Muscle of arm (tissue), 14 donors: ENCODE measurements at places on chromosomes 2 and 18. TPM values are rescaled to one million over a fixed set of nuclear protein-coding genes. Genes with fewer than 3 reads are reported as not detected.

DNA sequence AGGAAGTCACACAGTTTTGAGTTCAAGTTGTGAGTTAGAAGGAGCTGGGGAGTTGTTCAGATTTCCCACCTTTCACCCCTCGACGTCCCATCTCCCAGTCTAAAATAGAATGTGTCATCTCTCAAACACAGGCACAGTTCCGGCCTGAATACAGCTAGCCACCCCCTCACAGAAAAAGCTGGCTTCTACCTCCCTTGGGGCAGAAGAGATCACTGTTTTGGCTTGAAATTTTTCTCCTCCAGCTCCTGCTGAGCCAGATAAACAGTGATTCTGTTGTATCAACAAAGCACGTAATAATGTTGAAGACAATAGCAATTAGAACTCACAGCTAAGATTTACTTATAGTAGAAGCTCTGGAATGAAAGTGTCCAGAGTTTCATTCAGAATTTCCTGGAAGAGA is 74.7 kb downstream of the KIAA2012 start:
- DNase-seq: peak; percentile 44

DNA sequence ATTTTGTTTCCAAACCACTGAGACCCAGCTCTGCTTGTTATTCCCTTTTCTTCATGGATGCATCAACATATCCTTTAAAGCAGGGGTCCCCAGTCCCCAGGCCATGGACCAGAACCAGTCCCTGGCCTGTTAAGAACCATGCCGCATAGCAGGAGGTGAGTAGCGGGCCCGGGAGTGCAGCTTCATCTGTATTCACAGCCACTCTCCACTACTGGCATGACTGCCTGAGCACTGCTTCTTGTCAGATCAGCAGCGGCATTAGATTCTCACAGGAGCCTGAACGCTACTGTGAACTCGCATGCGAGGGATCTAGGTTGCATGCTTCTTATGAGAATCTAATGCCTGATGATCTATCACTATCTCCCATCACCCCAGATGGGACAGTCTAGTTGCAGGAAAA is 1.6 kb upstream of the POLI start:
- no peak for DNase-seq

GRCh38 chr2:20221555-20221973 is 3.4 kb downstream of the SDC1 start:
- DNase-seq: no peak

DNA sequence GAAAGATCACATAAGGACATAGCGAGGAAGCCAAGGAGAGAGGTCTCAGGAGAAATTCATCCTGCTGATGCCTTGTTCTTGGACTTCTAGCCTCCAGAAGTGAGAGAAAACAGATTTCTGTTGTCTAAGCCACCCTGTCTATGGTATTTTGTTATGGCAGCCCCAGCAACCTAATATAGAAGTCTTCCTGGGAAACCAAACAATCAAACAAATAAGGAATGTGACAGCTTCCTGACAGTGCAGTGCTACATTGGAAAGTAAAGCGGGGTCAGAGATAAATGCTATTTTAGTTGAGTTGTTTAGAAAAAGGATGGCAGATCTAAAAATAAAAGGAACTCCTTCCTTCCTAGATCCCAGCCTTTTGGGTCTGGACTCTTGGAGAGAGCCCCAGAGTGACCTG is 443.2 kb upstream of the GYPC start:
- DNase-seq: no peak

DNA sequence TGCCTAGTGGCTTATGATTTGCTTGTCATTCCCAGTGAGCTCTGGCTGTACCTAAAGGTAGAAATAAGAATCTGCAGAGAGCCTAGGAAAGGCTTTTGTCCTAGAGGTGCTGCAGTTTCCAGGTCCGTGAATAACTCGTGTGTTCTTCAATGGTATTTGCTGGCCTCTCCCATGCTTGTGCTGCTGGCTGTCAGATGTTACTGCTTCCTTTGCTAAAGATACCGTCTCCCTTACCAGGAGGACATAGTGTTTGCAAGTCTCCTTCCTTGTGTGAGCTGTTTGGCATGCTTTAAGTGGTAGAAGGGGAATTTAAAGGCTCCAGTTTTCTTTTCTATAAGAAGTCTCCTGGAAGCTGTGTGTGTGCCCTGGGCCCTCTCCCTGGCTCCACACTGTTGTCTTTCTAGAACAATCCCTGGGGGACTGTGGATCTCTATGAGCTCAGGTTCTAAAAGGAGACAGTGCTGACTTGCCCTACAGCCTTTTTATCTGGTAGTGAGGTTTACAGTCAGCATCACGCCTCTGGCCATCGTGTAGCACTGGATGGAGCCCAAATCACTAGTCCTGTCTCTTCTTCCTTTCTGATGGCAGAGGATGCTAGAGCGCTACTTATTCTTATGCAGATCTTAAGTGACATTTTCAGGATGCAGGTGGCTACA is 65.8 kb downstream of the RNF144A start:
- no peak for DNase-seq

DNA sequence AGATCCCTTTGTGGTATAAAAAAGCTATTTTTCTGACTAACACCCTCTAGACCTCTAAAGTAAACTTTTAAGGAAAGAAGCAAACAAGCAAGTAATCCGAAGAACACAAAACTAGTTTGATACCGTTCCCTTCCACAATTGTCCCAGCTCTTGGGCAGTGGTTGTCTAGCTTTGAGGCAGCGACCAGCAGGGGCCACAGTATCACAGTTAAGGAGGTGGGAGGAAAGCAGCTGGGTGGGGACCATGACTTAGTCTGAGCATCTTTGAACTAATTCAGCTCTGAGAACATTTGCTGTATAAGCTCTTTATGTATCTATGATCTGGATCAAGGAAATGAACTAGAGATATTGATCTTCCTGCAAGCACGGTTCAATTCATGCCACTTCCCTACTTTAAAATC is 51.0 kb downstream of the SF3B1 start:
- DNase-seq: no peak

GRCh38 chr2:58512878-58513277 is 271.8 kb upstream of the FANCL start:
- DNase-seq: no peak

- DNase-seq: no peak
These were observed 29.9 kb upstream of the PPP1CB start for GRCh38 chr2:28721601-28722191.

- DNase-seq: no peak
These were observed 38.1 kb downstream of the L3MBTL4 start for GRCh38 chr18:6376433-6377229.

DNA sequence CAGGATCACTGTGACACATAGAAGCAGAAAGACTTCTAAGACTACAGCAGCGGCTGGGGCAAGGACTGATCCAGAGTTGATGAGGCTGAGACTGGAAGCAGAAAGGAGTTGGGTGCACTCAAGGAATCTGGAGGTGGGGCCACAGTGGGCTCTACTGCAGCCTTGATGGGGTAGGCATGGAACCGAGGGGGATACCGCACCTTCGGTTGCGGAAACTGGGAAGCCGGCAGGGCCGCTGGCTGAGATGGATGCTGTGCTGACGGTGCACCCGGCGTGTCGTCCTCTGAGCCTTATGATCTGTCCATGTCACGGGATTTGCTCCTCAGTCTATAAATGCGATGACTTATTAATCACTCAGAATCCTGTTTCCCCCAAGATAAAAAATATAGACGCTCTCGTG is 473.5 kb upstream of the MYT1L start:
- DNase-seq: no peak

DNA sequence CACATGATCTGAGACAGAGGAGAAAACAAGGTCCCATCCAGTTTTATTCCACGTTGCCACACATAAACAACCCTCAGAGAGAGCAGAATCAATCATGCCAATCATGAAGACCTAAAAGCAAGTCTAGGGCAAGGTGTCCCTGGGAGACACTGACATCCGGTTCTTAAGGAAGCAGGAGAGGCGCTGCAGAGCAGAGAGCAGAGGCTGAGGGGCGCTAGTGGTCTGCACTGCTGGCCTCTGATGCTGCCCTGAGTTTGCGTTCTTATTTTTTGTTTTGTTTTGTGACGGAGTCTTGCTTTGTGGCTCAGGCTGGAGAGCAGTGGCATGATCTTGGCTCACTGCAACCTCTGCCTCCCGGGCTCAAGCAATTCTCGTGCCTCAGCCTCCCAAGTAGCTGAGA is 83.3 kb downstream of the SMIM21 start:
- DNase-seq: no peak

DNA sequence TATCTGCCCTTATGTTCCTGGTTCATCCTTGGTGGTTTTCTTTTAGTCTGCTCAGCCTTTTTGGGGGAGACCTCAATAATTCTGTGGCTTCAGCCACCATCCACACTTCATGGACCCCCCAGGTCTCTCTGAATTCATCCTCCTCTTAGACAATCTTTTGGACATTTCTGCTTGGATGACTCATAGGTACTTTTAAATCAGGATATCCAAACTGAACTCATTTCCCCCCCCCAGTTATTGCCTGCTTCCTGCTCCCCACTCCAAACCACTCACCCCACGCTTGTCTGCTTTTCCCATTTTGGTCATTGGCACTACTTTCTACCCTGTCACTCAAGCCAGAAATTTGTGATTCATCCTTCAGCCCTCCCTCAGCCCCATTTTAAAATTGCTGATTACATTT is 78.5 kb downstream of the TANC1 start:
- no peak for DNase-seq

GRCh38 chr2:168369031-168369430 is 87.0 kb upstream of the CERS6 start:
- no peak for DNase-seq

DNA sequence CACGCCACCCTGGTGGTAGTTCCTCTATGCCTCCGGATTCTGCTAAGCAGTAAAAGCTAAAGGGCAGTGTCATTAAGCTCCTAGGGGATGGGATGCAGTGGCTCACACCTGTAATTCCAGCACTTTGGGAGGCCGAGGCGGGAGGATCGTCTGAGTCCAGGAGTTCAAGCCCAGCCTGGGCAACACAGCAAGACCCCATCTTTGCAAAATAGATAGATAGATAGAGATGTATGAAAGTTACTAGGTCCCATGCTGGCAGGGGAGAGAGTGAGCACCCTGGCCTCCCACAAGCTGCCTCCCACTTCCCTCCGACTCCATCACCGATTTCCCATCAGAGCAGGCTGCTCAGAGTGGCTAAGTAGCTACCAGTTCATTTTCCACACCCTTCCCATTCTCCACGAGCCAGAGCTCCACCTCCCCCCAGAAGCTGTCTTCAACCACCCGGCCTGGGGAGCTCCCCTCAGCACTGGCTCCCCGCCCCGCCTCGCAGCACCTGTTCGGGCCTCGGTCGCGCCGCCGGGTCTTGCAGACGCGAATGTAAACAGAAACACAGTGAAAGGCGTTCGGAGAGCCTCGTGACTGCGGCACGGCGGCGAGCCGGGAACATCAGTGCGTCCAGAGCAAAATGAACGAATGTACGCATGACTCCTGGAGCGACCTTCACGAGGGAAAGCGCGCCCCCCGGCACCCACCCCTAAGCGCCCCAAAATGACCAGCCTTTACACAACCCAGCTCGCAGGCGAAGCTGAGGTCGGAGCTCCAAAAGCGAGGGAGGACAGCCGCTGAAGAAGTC is 598 bp upstream of the CEP68 start:
- peak; percentile 57 for DNase-seq

GRCh38 chr2:75612862-75613243 is 33.7 kb upstream of the MRPL19 start:
- DNase-seq: no peak

DNA sequence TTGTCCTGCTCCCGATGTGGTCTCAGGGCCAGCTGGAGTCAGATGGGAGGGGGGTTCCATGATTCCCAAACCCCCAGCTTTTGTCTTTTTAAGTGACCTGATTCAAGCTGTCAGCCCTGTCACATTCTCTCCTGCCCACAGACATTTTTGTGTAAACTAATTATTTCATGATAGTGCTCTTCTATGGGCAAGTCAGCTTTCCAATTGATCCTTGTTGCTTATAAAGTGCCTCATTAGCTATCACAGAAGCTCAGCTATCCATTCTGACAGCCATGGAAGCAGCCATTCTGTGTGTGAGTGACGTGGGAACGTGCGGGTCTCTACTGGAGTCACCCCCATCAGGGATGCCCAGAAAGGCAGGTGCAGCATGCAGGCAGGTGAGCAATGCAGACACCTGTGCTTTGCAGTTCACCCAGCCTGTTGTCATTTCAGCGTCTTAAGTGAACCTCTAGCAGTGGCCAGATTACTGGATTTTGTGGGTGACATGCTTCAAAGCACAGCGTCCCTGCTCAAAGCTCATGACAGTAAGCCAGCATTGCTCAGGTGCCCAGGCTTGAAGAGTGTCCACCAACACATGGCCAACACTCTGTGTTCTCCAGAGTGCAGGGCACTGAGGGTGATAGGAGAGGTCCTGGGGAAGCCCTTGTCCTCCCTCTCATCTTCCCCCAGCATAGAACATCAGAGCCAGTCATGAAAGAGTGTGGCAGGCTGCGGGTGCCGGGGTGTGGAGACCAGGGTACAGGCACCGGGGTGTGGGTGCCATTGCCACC is 162.1 kb upstream of the SH3BP4 start:
- no peak for DNase-seq

GRCh38 chr2:80151651-80152050 is 152.9 kb downstream of the LRRTM1 start:
- DNase-seq: no peak

GRCh38 chr18:4276953-4277585 is 178.0 kb downstream of the DLGAP1 start:
- DNase-seq: no peak

- no peak for DNase-seq
These were observed 158.0 kb downstream of the SMAD7 start for GRCh38 chr18:48792611-48793380.

DNA sequence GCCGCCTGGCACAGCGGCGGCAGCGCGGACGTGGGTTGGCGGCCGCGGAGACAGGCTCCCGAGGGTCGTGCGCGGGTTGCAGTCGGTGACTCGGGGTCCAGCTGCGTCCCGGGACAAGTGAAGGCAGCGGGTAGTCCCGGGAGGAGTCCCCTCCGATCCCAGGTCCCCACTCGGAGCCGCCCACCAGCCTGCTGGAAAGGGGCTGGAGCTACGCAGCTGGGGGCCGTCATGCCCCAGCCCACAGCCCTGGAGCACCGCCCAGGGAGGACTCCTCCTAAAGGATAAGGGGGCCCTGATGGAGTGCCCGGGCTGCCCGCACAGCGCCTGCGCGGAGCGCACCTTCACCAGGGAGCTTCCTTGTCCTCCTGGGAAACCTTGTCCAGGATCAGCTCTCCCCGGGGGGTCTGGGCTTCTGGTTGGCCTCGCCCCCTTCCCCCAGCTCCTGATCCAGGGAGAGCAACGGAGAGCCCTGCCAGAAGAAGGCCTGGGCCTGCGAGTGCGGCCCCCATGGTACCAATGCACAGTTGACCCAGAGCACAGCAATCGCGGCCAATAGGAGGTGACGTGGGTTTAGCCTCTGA is 25.9 kb upstream of the ALPP start:
- DNase-seq: no peak

Gene ZNF521
- polyA plus RNA-seq: 39.8 TPM

Gene TMEFF2
- 31.7 TPM for polyA plus RNA-seq

Gene CHN1
- polyA plus RNA-seq: 15.7 TPM

Gene PID1
- 25.2 TPM for polyA plus RNA-seq

Gene KRTCAP3
- 4.0 TPM for polyA plus RNA-seq

Gene ZDBF2
- polyA plus RNA-seq: 14.6 TPM

Gene STPG4
- not detected for polyA plus RNA-seq

Gene PSTPIP2
- polyA plus RNA-seq: 2.1 TPM

Gene NOSTRIN
- 17.5 TPM for polyA plus RNA-seq

Gene ANXA4
- polyA plus RNA-seq: 24.0 TPM

Gene ERBB4
- 13.3 TPM for polyA plus RNA-seq
